Hematopoietic multipotent progenitor cell treated with erythropoietin and hydrocortisone succinate and interleukin-3 and kit ligand, for 15 days (in vitro differentiated cells): ENCODE measurements at places on chromosomes 11 and 22.

- DNase-seq = peak; percentile 42
These were observed 29.9 kb downstream of the SERPIND1 start for GRCh38 chr22:20803696-20804324.

DNA sequence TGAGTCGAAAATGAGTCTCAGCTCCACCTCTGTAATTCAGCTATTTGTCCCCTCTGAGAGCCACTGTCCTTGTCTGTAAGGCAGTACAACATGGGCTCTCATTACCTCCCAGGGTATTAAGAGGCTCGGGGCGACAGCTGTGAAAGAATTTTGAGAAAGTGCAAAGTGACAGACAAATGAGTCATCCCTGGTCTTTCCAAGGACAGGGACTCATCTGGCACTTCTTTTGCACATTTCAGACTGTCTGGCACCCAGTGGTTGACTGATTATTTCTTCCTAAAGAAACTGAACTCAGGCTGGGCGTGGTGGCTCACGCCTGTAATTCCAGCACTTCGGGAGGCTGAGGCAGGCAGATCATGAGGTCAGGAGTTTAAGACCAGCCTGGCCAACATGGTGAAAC is 62.1 kb upstream of the ARFGAP3 start:
- no peak for DNase-seq

DNA sequence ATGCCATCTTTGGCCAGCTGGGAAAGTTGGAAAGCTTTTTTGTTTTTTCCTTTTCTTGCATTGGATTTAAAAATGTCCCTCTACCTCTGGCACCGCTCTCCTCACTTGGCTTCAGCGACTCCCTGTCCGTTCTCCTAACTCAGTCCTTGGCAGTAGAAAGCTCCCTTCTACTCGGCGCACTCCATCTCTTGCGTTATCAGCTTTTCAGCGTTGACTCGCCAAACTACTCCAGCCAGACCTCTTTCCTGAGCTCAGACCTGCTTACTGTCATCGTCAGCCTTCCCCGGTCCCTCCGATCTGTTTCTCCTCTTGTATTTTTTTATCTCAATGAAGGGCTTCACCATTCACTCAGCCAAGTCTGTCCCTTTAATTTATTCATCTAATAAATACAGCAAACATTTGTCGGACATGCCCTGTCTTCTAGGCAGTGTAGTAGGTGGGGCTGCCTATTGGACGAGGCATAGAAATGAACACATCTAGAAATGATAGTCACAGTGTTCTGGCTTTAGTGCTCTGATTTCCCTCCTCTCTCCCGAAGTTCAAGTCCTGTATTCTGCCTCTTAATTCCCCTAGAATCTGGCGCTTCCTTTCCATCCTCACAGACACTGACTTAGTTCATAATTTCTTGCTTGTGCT is 839 bp downstream of the CEP164 start:
- peak; percentile 49 for DNase-seq

DNA sequence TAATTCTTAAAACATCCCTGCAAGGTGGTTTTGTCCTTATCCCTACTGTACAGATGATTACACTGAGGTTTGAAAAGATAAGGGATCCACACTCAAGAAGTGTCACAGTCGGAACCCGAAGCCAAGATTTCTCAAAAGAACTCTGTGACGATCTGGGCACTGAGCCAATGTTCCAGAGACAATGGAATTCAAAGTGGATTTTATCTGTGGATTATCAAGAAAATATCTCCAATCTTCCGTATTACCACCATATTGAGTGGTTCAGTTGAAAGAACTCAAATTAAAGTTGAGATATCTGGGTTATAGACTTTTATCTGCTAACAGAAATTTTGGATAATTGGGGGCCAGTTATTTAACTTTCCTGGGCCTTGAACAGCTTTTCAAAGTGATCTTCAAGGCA is 100.0 kb upstream of the GRAMD1B start:
- DNase-seq = no peak

DNA sequence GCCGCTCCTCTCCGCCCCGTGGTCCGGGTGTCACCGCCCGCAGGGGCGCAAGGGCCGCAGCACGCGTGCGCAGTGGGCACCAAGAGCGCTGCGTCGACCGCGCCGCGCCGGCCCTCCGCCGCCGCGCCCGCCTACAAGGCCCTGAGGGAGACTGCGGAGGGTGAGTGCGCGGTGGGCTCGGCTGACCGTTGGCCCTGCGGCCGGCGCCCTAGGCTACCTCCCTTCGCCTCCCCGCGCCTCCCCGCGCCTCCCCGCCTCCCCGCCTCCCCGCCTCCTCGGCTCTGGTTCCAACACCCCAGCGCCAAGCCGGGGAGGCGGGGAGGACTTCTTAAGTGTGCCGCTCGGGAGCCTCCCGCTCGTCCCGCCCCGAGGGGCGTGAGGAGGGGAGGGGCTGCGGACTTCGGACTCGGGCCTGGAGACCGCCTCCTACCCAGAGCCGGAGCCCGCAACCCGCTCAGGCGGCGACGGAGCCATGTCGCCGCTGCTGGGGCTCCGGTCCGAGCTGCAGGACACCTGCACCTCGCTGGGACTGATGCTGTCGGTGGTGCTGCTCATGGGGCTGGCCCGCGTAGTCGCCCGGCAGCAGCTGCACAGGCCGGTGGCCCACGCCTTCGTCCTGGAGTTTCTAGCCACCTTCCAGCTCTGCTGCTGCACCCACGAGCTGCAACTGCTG is at the start of gene AQP11:
AQP11 (plus strand) TSS at position 433 of the 673 bp plus-strand sequence; CDS start at position 473, 40 bp downstream.
- DNase-seq = peak; percentile 52

- DNase-seq = no peak
These were observed 71.0 kb downstream of the TRIM29 start for GRCh38 chr11:120066738-120067437.

DNA sequence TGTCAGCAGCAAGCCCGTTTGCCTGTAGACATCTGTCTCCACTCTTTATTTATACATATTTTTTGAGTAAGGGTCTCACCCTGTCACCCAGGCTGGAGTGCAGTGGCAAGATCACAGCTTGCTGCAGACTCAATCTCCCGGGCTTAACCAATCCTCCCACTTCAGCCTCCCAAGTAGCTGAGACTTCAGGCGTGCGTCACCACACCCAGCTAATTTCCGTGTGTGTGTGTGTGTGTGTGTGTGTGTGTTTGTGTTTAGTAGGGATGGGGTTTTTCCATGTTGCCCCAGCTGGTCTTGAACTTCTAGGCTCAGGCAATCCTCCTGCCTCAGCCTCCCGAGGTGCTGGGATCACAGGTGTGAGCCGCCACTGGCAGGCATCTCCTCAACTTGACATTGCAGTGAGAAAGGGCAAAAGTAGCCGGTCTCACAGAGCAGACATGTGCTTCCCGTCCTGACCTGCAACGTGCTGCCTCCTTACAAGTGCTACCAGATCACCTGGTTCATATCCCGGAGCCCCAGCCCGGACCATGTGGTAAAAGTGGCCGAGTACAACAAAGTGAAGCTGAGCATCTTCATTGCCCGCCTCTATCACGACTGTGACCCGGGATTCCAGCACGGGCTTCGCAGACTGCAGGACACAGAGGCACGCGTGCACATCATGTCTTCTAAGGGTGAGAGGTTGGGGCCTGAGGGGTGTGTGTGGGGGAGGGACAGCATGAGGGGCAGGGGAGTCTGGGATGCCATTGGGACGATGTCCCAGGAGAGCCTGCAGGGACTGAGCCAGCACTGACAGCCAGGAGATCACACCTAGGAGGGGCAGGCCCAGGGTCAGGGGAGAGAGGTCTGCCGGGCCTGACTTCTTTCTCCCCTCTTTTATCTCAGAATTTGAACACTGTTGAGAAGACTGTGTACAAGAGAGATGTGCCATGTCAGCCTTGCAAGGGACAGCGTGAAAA is 5.6 kb upstream of the APOBEC3H start:
- DNase-seq = no peak

DNA sequence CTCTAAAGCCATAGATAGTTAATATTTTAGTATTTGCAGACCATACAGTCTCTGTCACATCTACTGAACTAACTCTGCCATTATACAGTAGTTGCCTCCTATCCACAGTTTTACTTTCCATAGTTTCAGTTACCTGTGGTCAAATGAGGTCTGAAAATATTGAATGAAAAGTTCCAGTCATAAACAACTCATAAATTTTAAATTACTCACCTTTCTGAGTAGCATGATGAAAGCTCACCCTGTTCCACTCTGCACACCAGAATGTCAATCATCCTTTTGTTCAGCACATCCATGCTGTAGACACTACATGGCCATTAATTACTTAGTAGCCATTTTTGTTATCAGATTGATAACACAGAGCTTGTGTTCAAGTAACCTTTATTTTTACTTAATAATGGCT is 51.7 kb upstream of the ME3 start:
- no peak for DNase-seq

DNA sequence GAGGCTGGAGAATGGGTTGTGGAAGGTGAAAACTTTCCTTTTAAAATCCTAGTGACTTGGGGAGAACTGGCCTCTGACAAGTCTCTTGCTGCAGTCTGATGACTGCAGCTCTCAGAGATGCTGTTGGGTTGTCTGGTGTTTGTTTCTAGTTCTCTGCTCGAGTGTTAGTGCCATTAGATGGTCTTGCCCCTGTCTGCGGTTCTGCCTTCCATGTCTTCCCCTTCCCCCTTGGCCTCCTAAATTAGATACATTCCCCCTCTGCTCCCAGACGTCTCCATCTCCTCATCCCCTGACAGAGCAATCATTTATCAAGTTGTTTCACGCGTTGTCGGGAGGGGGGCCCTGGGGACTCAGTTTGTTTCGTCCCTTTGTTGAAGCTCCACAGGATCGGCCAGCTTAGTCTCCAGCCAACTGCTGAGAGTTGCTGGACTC is 67.7 kb downstream of the CECR2 start:
- DNase-seq = no peak

DNA sequence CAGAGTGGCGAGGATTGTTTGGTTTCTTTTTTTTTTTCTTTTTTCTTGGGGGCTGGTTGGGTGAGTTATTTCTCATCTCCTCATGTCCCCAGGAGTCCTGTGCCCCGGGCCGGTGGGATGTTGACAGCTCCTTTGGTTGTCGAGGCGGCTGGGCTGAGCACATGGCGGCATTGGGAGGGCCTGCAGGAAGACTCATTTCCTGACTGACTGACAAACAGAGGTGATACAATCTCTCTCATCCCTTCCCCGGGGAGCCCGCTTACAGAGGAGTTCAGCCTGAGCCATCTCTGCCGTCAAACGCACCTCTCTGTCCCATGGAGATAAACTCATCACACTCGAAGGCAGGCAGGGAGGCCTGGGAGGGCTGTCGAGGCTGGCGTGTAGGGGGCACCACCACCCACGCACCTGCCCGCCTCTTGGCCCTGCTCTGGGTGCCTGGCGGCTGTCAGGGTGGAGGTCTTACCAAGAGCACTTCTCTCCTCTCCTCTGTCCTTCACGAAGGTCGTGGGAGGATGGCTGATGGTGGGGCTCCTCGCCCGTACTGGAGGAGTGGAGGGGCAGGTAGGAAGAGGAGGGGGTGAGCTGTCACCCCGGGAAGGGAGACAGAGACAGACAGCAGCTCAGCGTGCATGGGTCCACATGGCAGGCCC is 60.0 kb upstream of the NECTIN1 start:
- no peak for DNase-seq

DNA sequence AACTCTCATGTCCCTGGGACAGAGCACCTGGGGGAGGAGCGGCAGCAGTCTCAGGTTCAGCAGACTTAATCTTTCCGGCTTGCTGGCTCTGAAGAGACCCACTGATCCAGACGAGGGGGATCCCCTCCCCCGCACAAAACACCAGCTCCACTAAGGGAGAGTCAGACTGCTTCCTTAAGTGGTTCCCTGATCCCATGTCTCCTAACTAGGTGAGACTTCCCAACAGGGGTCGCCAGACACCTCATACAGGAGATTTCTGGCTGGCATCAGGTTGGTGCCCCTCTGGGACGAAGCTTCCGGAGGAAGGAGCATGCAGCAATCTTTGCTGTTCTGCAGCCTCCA is 157.2 kb upstream of the TMEM45B start:
- no peak for DNase-seq
